ENCODE measurements at places on chromosomes 2 and 18. TPM values are rescaled to one million over a fixed set of nuclear protein-coding genes. Genes with fewer than 3 reads are reported as not detected.

CDH19 gene
- not detected for polyA plus RNA-seq

NCKAP5 gene
- polyA plus RNA-seq, result 0.02 TPM

CPO gene
- not detected for polyA plus RNA-seq

KLHL29 gene
- 4.2 TPM for polyA plus RNA-seq

MZT2A gene
- 61.9 TPM for polyA plus RNA-seq

PLEKHH2 gene
- 3.1 TPM for polyA plus RNA-seq

CXCR4 gene
- 1.3 TPM for polyA plus RNA-seq

HOXD3 gene
- polyA plus RNA-seq, result 0.81 TPM

RGPD4 gene
- 0.02 TPM for polyA plus RNA-seq

IL1RN gene
- polyA plus RNA-seq, result not detected

HOXD8 gene
- polyA plus RNA-seq, result 8.2 TPM

ASTL gene
- not detected for polyA plus RNA-seq

PKDCC gene
- polyA plus RNA-seq, result 16.0 TPM

FLACC1 gene
- polyA plus RNA-seq, result 0.44 TPM

GREB1L gene
- under 0.01 TPM for polyA plus RNA-seq

STPG4 gene
- polyA plus RNA-seq, result 0.20 TPM

DIPK1C gene
- not detected for polyA plus RNA-seq

TEX44 gene
- polyA plus RNA-seq, result not detected

FER1L5 gene
- 0.02 TPM for polyA plus RNA-seq

TUBA4B gene
- polyA plus RNA-seq, result not detected

CRYBA2 gene
- not detected for polyA plus RNA-seq

ARHGAP28 gene
- 0.99 TPM for polyA plus RNA-seq

DPP4 gene
- polyA plus RNA-seq, result 5.0 TPM

DSG1 gene
- not detected for polyA plus RNA-seq

TMEM247 gene
- not detected for polyA plus RNA-seq

CRYGD gene
- polyA plus RNA-seq, result not detected

LINC00305 gene
- not detected for polyA plus RNA-seq

RIT2 gene
- 0.06 TPM for polyA plus RNA-seq

MFSD2B gene
- not detected for polyA plus RNA-seq

CFAP65 gene
- polyA plus RNA-seq, result 1.7 TPM

TBR1 gene
- under 0.01 TPM for polyA plus RNA-seq

CD226 gene
- polyA plus RNA-seq, result 0.56 TPM

All from SK-N-SH (cell line).